ENCODE measurements at places on chromosomes 11 and 22.

DNA sequence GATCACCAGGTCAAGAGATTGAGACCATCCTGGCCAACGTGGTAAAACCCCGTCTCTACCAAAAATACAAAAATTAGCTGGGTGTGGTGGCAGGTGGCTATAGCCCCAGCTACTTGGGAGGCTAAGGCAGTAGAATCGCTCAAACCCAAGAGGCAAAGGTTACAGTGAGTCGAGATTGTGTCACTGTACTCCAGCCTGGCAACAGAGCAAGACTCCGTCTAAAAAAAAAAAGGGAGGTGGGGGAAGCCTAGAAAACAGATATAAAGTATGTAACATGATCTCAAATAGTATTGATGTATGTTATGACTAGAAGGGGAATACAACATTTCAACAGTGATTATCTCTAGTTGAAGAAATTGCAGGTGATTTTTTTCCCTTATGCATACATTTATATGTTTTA, 61.4 kb downstream of the SLC1A2 start:
- DNase-seq, result no peak

- no peak for DNase-seq
Observed at GRCh38 chr11:38672445-38672844, 2074.4 kb upstream of the RAG2 start.

DNA sequence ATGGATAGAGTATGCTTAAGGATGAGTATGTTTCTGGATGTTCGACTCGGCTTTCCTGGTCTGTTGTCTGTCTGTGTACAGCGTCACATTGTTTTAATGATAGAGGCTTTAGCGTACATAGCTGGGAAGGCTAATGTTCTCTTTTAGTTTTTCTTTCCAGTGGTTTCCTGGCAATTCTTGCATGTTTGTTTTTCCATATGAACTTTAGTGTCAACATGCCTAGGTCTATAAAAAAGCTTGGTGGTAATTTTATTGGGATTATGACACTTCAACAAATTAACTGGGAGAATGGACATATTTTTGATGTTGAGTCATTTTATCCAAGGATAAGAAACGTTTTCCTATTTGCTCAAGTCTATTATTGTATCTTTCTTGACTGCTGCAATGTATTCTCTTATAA, 17.6 kb downstream of the F2 start:
- no peak for DNase-seq

DNA sequence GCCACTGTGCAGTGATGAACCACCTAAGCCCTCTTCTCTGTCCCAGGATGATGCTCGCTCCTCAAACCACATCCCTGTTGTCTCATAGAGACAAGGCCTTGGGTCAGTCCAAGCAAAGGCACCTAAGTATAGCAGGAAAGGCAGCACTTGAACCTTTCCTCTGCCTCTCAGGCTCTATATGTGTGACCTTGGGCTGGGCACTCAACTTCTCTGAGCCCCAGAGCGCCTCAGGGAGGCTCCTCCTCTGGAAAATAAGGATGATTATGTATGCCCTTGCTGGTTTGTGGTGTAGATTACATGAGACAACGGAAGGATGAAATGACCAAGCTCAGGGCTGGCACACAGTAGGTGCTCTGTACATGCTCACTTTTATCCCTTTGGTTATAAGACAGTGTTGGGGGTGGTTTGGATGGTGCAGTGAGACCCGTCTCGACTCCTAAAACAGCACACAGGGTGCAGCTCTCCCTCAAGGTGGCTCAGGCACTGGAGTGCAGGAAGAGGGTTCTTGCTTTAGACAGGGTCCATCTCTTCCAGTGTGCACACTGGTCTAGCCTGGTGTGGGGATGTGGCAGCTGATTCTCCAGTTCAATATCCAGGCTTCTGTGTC, 40.2 kb upstream of the ACCSL start:
- no peak for DNase-seq

- DNase-seq, result no peak
Observed at GRCh38 chr11:36588099-36588498, 6.2 kb upstream of the IFTAP start.

DNA sequence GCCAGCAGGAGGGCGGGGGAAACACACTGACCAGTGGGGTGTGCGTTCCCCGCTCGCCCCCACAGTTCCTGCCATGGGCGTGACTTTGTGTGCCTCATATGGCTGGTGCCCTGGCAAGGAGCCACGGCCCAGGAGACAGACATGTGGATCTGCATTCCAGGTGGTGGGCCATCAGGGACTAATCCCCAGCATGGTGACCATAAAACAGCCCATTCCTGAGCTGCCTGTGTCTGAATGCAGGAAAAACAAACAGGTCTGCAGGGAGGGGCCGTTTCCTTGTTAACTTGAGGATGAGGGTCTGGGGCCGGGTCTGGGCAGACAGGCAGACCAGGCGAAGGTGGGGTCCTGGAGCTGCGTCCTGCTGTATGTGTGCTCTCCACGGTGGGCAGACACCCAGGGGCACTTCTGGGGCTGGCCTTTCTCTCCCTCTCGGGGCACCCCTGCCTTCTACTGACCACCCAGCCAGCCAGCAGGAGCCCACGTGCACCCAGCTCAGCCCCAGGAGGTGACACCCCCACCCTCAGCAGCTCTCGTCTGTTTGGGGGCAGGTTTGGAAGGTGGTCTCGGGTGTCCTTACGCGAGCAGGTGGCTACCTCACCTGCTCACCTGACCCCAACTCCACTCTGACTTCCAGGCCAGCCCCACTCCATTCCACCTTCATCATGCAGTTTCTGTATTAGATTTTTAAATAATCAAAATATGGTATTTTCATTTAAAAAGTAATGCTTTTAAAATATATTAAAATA, 120.3 kb downstream of the KCNQ1OT1 start:
- no peak for DNase-seq

- no peak for DNase-seq
Observed at GRCh38 chr11:119759324-119759723, 30.3 kb upstream of the NECTIN1 start.

- peak; percentile 14 for DNase-seq
Observed at GRCh38 chr22:42646569-42647525, 2.3 kb downstream of the CYB5R3 start.

DNA sequence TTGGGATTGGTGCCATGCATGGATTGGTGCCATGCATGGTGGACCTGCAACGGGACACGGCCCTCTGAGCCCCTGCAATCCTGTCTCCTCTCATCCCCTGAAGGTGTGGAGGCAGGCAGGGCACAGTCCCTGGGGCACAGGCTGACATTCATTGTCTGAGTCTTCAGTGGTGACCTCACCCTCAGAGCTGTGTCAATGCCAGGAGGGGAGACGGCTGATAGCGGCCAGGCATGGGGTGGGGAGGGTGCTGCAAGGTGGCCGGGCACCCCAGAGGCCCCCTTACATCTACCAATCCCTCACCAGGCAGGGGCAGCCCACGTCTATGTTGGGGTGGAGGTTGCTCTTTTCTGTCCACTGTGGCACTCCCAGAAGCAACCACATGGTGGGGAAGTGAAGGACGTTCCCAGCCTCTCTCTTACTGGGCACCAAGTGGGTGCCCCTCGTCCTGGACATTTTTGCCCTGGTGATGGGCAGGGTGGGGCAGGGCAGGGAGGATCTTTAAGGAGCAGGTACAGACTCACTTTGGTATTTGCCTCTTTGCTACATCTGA, 47.6 kb downstream of the NECTIN1 start:
- no peak for DNase-seq

DNA sequence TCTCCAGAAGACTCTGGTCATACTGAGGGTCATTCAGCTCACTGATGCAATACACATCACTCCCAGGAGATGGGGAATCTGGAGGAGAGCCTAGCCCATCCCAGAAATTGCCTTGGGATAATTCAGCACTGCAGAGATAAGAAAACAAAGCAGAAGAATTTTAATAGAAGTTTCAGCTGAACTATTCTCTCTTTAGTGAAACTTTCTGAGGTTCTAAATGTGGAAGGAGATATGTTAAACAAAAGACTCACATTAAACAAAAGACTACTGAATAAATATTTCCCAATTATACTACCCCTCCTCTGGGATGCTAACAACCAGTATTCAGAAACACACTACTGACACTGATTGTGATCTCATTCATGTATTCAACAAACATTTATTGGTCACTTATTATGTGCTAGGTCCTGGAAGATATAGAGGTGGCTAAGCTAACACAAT, 47.8 kb downstream of the C2CD3 start:
- DNase-seq, result no peak

GRCh38 chr11:69089258-69089657, 40.5 kb downstream of the TPCN2 start:
- no peak for DNase-seq

DNA sequence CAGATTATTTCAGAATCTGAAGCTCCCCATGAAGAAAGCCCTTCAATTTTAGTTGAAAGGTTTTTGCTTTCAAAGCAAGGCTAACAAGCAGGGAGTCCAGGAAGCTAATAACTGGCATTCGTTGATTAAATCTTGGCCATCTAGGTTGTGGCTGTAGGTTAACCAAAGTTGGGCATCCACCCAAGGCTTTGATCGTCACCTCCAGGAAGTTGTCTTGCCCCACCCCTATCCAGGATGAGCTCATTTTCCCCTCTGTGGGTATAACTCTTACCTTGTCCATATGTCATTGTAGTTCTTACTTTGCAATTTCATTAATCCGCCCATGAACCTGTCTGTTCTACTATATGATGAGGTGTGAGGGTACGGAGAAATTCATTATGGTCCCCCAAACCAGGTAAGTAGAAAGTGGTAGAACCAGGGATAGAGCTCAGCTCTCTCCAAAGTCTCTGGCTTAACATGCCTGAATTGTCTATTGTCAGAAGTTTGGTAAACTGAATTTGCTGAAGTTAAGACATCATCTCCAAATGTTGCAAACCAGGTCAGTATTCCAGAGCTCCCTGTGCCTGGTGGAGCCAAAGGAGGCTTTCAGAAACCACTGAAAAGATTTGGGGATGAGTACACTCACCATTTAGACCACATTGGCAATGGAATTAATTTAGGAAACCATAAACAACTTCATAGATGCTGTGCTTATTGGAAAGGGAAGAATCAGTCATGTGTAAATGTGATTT, 97.1 kb downstream of the CD44 start:
- DNase-seq, result no peak

DNA sequence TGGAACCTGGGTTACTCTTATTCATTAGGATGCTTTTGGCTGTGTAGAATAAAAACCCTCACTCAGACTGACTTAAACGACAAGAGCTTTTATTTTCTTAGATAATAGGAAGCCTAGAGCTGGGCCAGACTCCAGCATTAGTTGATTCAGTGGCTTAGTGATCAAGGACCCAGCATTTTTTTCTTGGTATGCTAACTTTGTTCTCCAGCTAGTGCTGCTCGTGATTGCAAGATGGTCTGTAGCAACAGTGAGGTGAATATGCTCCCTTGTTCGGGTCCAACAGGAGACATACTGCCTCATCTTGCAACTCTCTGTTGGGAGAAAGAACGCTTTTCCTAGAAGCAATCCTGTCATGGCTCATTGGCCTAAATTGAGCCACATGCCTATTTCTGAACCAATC, 33.4 kb downstream of the INSC start:
- no peak for DNase-seq

GRCh38 chr11:299951-300735, 817 bp upstream of the IFITM5 start:
- DNase-seq, result no peak

DNA sequence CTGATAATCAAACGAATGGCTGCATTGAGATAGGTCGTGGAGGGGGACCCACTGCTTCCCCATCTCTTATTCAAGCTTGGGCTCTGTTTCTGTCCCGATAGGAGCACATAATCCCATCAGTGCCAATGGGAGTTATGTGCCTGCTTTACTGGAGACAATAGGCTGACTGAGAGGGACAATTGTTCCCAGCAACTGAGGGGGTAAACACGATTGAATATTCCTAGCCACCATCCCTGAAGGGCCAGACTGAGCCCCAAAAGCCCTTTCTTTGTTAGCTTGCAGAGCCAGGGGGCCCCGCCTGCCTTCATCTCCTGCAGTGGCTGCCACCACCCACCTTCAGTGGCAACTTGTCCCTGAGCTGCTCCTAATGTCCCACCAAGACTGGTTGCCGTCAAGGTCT, 172.8 kb upstream of the NAV2 start:
- DNase-seq, result no peak

DNA sequence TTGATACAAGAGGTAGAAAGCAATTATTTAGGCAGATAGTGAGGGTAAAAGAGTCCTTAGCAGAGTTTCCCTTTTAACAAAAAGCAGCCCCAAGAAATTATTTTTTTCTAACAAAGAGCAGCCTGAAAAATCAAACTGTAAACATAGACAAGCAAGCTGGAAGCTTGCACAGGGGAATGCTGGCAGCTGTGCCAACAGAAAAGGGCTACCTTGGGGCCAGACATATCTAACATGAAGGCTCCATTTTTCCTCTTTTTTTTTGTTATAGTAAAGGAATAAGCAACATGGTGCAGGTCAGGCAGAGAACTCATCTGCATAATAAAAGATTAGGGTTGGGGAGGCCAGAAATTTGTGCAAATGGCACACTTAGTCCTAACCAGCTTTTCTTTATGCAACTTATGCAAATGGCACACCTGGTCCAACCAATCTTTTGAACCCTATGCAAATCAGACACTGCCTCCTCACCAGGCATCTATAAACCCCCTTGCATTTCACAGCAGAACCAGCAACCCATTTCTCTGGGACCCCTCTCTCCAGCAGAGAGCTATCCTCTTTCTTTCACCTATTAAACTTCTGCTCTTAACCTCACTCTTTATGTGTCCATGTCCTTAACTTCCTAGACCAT, 41.8 kb downstream of the PDGFD start:
- DNase-seq, result no peak

DNA sequence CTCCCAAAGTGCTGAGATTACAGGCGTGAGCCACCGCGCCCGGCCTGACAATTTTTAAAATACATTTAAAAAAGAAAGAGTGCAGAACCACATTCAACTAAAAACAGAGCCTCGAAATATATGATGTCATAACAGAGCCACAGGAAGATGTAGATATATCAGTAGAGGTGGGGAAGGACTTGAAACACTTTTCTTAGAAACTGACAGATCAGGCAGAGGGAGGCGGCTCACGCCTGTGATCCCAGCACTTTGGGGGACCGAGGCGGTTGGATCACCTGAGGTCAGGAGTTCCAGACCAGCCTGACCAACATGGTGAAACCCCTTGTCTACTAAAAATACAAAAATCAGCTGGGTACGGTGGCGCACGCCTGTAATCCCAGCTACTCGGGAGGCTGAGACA, 7.0 kb downstream of the MLC1 start:
- no peak for DNase-seq

DNA sequence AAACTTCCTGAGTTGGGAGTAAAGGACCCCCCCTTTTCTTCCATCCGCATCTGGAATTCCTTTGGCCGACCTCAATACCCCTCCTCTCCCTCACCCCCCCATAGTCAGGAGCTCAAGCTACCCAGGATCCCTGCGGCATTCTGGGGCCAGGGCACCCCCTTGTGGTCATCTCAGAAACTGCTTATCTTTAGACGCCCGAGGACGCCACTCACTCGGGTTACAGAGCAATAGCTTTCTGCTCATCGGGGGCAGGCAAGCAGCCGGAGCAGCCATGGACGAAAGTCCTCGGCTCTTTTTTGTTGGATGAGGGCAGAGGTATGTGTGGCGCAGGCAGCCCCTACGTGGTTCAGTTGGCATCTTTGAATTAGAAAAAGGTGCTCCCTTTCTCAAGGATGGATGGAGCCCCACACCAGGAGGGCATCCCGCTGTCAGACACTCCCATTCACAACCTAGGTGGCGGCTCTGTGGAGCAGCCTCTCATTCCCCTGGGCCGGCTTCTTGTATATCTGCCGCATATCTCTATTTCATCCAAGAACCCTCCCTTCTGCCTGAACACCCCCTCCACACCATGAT, 2.3 kb downstream of the C1QTNF5 start:
- peak; percentile 79 for DNase-seq
